NCI-H460 (cell line): ENCODE measurements at places on chromosomes 1 and 21.

DNA sequence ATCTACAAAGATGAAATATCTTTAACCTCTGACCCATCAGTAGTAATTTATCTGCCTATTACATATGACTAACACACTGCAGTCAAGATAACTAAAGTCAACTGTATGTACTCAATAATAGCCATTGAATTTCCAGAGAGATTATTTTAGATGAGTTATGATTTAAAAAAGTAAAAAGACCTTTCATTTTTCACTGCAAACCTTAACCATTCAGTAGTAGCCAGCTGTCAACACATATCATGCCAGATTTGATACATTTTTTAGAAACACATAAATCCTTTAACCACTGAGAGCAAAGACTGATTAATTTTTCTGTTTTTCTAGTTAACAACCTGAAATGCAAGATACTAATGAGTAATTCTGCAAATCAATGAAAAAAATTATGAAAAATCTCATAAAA lies 31.0 kb downstream of the PALMD start:
- DNase-seq, result no peak

- peak; percentile 55 for DNase-seq
Observed at GRCh38 chr1:197614916-197615692, 160.2 kb downstream of the DENND1B start.

- no peak for DNase-seq
Observed at GRCh38 chr1:151156515-151156819, at the start of gene TNFAIP8L2. TNFAIP8L2 (plus strand) TSS chr1:151156649; CDS start chr1:151158698, 2,049 bp downstream.

GRCh38 chr1:86214605-86215004 lies 58.0 kb upstream of the COL24A1 start:
- DNase-seq, result no peak

GRCh38 chr1:182635871-182636270 lies 31.7 kb upstream of the RGS16 start:
- no peak for DNase-seq

DNA sequence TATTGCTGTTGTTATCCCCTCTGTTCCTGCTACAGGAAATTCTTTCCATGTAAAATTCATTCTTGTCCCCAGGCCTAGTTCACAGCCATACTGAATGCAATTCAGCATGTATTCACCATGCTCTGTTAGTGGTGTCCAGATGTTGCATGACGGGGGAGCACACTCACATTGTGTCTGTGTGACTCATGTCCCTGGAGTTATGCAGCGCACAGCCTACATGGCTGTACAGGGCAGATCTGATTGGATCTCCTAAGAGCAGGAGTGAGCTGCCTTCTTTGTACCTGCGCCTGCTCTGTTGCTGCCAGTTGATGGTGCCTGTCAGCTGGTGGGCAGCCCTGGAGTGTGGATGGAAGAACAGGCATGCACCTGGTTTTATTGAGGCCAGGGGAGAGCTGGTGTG lies 17.6 kb downstream of the HTR6 start:
- no peak for DNase-seq

GRCh38 chr1:160358073-160358472 lies 8.8 kb upstream of the NHLH1 start:
- no peak for DNase-seq

DNA sequence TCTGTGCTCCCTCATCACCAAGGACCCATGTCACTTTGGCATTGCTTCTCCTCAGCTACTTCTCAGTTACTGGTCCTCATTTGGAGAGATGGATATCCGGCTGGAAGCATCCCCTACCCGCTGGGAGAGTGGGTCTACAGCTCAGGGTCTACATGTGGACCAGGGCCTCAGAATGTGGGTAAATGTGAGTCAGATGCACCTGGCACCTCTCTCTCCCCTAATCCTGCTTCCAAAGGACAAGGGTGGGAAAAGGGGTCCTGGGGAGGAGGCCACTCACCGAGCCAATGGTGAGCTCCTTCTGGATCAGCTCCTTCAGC lies 908 bp downstream of the S100A6 start:
- DNase-seq, result no peak

DNA sequence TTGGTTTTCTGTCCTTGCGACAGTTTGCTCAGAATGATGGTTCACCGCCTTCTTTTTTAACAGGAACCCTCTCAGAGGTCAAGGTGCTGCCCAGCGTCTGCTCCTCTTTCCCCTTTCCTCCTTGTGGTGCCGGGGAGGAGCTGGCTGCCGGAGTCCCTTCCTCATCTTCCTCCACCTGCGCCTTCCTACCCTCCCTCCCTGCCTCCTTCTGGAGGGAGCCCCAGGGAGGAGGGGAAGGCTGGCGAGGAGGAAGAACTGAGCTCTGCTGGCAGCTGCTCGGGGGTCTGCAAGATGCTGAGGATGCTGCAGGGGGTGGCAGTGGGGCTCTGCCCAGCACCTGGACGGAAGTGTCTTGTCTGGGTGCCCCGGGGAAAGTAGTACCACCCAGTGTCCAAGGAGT lies 31.2 kb downstream of the BACE2 start:
- no peak for DNase-seq

- DNase-seq, result no peak
Observed at GRCh38 chr1:1958071-1958541, 39.0 kb upstream of the TMEM52 start.
